ENCODE measurements at places on chromosomes 2 and 18. TPM values are rescaled to one million over a fixed set of nuclear protein-coding genes. Genes with fewer than 3 reads are reported as not detected.

The NT5DC4 gene
- total RNA-seq: not detected

The FEV gene
- total RNA-seq: 3.9 TPM

The KIAA2012 gene
- total RNA-seq: 0.11 TPM

DNA sequence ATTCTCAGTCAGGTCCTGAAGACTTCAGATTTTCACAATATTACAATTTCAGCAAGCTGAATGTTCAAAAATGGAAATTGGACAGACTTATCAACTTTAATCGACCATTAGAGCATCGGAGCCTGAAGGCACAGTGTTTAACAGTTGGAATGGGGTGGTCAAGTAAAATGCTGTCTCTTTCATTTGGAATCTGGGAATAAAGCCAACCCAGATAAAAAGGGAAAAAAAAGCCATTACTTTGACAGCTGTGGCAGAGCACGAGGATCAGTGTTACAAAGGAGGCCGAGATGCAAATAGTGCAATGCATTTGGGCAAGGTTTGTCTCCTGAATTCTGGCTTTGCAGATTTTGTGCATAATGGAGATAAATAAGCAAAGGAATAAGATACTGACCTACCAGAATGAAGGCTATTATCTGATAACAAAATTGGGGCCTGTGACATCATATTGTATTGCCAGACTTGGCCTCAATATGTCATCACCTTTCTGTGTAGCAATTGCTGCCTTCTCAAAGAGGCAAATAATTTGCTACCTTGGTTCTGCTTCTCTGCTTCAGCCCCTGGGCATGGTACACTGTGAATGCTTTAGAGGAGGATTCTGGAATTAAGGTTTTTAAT is 277.5 kb upstream of the KLHL29 start:
- DNase-seq: no peak

GRCh38 chr2:130764035-130764820 is 8.9 kb downstream of the AMER3 start:
- no peak for DNase-seq

DNA sequence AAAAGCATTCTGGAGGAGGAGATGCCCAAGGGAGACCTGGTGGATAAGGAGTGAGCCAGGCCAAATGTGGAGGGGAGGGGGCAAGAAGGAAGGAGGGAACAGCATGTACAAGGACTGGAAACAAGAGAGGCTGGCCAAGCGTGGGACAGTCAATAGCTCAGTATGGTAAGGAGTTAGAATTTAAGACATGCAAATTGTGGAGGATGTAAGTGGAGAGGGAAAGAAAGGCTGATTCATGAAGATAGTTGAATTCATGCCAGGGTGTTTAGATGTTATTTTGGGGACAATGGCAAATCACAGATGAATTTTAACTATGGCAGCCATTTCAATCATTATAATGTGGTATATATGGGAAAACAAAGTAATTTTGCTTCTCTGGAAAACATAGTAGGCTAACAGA is 462.3 kb downstream of the MEIS1 start:
- no peak for DNase-seq
